ENCODE measurements at places on chromosomes 4 and X.

GRCh38 chr4:186485561-186486062 is 69.8 kb downstream of the MTNR1A start:
- DNase-seq: peak; percentile 50

DNA sequence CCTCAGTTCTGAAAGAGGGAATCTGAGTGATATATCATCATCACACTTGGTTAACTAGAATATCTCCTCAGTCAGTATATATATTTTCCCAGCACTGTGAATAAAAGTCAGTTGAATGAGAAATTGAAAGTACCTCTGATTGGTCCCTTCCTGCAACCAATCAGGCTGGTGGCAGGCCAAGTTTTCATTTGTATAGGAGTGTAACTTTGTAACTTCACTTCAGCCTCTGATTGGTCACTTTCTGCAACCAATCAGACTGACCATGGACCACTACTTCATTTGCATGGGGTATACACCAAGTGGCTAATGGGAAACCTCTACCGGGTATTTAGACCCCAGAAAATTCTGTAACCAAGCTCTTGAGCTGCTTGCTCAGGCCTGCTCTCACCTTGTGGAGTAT is 2.0 kb upstream of the PGK1 start:
- no peak for DNase-seq

GRCh38 chrX:91039777-91040176 is 394.9 kb upstream of the PABPC5 start:
- DNase-seq: no peak

GRCh38 chr4:105659190-105659589 is 49.3 kb downstream of the INTS12 start:
- no peak for DNase-seq

GRCh38 chr4:127134490-127134889 is 498.3 kb upstream of the INTU start:
- no peak for DNase-seq

DNA sequence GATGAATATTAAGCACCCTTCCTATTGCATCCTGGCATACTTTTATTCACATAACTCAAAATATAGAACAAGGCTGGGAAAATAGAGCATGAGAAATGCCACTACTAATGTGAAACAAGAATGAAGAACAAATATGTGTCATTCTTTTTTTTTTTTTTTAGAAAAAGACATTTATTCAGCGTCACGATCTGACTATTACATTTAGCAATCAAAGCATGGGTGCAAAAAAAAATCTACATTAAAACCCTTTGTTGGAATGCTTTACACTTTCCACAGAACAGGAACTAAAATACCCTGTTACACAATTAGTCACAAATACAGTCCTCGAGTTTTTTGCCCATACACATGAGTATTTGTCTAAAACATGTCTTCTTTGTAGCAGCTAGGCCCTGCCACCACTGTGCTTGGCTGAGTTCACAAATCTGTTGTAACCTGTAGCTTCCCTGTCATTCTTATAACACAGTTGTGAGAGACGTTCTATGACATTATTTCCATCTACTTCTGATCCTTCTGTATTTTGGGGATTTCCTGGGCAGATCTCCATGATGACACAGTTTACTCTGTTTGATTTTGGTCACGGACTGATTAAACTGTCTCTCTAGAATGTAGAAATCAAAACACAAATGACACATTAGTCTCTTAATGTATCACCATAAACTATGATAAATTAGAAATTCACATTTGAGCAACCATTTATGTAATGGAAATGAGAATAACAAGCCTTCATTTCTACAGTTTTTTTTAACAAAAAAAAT is 9.4 kb upstream of the TET2 start:
- no peak for DNase-seq

GRCh38 chr4:135269125-135269890 is 1067.7 kb upstream of the PABPC4L start:
- peak; percentile 60 for DNase-seq
